ENCODE measurements at places on chromosomes 5 and 9. TPM values are rescaled to one million over a fixed set of nuclear protein-coding genes. Genes with fewer than 3 reads are reported as not detected.

- DNase-seq = no peak
- H3K4me1 ChIP-seq = peaks cover 57% of the 10 kb centered on the region
- peaks cover 45% of the 10 kb centered on the region for H3K36me3 ChIP-seq
- no peak overlapping the region for H3K4me3 ChIP-seq
- H3K27ac ChIP-seq = peak overlapping the region; percentile 99
- H3K27me3 ChIP-seq = no peaks in the 10 kb centered on the region
Measured at GRCh38 chr5:134553821-134554267, 28.4 kb downstream of the JADE2 start.

- no peaks in the 10 kb centered on the region for H3K4me1 ChIP-seq
- H3K27me3 ChIP-seq = peaks cover 6% of the 10 kb centered on the region
- DNase-seq = peak; percentile 2
- no peak overlapping the region for H3K27ac ChIP-seq
Measured at GRCh38 chr5:132253008-132253441, 4.5 kb upstream of the PDLIM4 start.

Gene GPX8
- total RNA-seq = not detected

Gene FBN2
- total RNA-seq = not detected

All from activated CD4-positive, alpha-beta T cell treated with anti-CD3 and anti-CD28 coated beads for 36 hours (primary cell).